ENCODE measurements at places on chromosomes 7 and 10.
A peak's percentile ranks its signal among the peaks of the same experiment; 100 is the strongest.

- no peak for DNase-seq
Observed at GRCh38 chr7:149238051-149238450, 1.4 kb upstream of the ZNF212 start.

DNA sequence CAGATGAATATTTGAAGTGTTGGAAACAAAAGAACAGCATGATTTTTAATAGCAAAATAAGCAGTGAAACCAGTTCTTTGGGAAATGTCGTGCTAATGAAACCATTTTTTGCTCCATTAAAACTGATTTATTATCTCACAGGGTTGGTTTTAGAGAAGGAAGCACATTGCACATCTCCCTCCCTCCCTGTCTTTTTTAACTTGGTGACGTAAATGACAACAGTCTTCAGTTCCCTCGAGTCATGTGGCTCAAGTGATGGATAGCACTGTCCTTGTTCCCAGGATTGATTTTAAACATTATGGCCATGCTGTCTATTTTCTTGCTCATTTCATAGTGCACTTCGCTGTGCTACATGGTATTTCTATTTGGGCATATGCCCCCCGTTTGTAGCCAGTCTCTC, 105.9 kb downstream of the DOCK1 start:
- no peak for DNase-seq

DNA sequence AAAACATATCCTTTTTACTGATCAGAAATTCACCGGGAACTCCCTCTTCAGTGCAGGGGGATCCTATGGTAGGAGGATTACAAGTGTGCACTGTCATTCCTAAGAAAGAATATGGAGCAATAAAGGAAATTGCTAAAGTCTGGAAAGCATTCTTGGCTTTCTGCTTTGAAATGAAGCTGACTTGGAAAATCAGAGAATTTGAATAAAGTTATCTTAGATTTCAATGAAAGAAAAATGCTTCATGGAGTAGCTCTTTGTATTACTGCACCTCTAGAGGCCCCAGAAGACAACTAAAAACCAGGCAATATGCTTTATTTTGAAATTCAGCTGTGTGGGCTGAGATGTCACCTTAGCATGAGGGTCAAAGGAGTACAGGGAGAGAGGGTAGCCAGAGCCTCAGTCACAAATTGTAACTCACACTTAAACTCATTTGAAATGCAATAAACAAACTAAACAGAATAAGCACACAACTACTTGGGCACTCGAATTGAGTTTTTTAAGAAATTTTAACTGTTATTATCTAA, 102.5 kb downstream of the IMMP2L start:
- no peak for DNase-seq

DNA sequence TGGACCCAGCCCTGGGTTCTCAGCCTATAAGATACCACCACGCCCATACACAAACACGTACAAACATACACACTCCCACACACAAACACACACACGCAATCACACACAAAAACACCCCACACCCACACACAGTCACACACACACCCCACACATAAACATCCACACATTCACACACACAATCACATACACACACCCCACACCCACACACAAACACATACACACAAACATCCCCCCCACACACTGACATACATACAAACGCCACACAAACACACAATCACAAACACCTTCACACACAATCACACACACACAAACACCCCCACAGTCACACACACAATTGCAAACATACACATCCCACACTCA, 79.3 kb upstream of the CPXM2 start:
- no peak for DNase-seq

- no peak for DNase-seq
Observed at GRCh38 chr7:148286150-148286549, 304.4 kb upstream of the C7orf33 start.

DNA sequence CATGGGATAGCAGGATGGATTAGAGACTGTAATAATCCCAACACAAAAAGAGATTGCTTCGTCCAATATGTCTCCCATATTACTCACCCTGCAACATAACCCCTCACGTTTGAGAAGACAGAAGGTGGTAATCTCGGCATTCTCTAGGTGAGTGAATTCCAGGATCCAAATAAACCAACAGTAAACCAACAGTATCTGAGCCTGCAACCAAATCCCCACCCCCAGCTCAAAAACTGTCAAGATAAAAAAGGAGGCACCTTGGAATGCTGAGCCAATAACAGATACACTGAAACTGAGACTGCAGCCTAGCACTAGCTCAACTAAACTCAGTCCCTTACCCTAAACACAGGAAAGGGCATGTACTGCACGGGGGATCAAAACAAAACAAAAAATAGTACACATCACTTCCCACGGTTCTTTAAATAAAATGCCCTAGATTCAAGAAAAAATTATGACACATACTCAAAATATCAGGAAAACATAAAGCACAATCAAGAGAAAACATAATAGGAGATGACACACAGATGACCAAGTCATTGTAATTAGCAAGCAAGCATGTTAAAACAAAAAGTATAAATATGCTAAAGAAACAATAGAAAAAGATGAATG, 28.0 kb downstream of the IPMK start:
- peak; percentile 84 for DNase-seq

- no peak for DNase-seq
Observed at GRCh38 chr7:42345478-42346299, 108.7 kb upstream of the GLI3 start.

DNA sequence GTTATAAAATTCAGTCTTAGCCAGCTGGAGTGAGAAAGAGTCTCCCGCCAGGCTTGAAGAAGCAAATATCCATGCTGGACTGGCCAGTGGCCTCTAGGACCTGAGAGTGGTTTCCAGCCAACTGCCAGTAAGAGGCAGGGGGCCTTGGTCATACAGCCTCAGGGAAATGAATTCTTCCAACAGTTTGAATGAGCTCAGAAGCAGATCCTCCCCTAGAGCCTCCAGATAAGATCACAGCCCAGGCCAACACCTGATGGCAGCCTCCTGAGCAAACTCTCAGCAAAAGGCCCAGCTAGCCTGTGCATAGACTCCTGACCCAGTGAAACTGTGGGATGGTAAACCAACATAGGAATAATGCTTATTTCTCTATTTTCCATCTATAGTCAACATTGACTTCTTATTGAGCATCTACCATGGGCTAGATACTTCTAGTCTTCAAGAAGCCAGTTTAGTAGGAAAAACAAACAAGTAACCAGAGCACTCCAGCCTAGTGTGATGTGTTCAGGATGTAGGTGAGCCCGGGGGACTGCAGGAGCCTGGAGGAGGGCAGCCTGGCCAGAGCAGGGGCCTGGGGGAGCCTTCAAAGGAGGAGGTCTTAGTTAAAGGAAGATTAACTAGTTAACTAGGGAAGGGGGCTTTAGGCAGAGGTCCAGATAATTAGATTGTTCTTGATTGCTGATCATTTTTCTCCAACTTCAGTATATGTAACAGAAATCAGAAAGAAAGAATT, 115.4 kb upstream of the ADO start:
- DNase-seq = no peak

GRCh38 chr7:17297243-17297642, 1.2 kb upstream of the AHR start:
- peak; percentile 6 for DNase-seq

DNA sequence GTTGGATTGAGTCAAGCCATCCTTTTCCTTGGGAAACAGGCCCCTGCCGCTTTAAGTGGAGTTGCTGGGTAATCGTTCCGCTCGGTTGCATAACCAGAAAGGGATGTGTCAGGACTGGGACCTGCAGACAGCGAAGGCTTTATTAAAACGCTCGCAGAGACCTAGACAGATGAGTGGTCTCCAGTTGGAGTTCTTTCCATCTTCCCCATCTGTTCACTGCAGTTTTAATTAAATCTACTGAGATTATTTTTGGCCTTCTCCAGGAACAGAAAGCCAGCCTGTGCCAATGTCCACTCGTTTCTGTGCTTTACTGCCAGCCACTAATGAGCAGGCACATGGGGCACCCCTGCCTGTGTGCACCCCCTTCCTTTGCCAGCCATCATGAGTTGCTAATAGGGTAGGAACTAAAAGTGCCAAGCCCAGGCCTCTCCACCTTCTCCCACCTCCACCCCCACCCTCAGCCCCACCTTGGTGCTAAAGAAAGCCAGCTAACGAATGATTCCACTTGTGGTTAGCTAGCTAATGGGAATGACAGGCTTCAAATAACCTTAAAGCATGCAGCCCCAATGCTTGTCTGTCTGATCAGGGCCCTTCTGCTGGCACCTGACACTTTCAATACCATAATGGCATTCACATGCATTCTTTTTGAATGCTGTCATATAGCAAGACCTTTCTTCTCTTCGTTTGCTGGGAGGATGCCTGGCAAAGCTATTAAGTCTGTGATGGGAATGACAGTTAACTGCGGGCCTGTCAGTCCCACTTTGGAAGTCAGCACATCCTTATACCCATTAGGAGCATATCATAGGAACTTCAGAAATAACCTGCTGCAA, 556.8 kb upstream of the GALNT17 start:
- no peak for DNase-seq

DNA sequence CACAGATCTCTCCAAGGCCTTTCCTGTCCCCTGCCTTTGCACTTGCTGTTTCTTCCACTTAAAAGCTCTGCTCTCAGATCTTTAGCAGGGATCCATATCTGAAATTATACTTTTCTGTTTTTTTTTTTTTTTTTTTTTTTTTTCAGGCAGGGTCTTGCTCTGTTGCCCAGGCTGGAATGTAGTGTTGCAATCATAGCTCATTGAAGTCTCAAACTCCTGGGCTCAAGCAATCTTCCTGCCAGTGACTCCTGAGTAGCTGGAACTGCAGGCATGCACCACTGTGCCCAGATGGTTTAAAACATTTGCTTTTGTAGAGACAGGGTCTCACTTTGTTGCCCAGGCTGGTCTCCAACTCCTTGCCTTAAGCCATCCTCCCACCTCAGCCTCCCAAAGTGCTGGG, 5.0 kb upstream of the TSPAN15 start:
- no peak for DNase-seq

DNA sequence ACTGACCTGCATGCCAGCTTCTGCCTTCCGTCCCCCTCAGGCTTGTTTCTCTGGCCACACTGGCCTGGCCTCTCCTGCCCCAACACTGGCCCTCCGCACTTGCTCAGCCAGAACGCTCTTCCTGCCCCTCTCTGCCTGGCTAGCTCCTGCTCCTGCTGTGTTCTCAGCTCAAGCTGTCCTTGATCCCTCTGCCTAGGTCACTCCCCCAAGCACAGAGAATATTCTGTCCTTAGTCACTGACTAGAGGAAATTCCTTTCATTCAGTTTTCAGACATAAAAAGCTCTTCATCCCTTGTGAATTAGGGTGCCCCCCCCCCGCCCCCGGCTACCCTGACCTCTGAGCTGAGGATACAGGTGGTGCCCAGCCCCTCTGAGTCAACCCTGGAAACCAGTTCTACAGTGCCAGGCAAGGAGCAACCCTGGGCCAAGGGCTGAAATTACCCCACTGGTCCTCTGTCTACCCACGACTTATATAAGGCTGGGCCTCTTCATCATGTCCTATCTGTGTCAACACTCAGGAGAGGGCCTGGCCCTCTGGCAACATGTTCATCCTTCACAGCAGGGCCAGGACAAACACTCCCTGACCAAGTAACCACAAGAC, 6.6 kb upstream of the SGPL1 start:
- no peak for DNase-seq

- no peak for DNase-seq
Observed at GRCh38 chr10:9860045-9860444, 1157.6 kb upstream of the CELF2 start.

- DNase-seq = no peak
Observed at GRCh38 chr10:101835362-101835761, 8.2 kb downstream of the KCNIP2 start.

DNA sequence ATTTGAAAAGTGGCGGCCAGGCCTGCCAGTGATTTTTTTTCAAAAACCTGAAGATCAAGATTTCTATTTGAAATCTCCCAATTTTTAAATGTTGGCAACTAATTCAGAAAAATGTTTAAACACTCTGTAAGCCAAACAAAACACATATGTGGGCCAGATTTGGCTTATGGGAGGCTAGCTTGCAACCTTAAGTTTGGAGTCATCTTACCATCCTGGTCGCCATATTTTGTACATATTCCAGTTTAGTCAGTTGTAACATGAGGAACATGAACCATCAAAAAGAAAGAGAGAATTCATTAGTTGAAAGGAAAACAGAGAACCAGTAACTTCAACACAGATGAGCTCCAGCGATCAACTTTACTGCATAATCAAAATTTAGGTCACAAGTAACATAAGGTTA, 115.4 kb downstream of the TMEM26 start:
- DNase-seq = no peak

DNA sequence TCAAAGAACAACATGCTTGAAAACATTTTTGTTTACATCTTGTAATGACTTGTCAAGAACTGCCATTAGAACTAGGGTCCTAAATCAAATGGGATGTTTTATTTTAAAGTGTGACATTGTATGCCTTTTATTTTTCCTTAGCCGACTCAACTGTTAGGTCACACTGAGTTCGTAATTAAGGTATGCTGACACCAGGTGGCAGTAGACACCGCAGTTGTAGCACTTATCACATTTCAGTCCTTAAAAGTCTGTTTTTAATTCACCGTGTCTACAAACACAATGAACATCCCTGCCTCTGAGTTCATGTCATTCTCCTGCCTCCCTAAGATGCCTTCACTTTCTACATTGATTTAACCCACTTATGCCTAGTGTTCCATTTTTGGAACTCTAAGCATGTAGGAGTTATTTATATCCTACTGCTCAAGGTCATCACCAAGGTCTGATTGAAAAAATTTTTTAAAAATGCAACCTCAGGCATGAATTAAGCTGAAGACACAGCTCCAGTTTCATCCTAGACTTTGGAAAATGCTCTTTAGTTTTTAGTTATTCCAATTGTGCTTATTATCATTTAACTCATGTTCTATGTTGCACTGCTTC, 186.1 kb downstream of the BMPER start:
- DNase-seq = peak; percentile 58

GRCh38 chr7:140972876-140973829, 41.6 kb downstream of the MRPS33 start:
- no peak for DNase-seq

DNA sequence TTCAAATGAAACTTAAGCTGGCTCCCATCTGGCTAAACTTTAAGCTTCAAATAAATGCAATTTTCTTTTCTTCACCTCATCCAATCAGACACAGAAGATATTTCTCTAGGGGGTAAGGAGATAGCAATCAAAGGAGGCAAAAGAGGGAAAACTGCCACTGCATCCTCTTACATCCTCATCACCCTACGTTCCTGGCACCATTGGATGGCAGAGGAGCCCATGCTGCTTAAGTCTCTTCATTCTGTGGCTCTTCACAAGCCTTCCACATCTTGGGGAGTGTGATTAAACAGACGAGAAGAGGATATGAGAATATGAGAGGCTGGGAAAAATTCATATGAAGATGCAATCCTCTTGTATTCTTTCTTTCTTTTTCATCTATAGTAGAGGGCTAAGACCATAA, 345.7 kb upstream of the AOAH start:
- DNase-seq = no peak

- no peak for DNase-seq
Observed at GRCh38 chr10:98316170-98316569, 48.2 kb upstream of the LOXL4 start.

- no peak for DNase-seq
Observed at GRCh38 chr7:28466885-28467284, 54.6 kb downstream of the CREB5 start.

DNA sequence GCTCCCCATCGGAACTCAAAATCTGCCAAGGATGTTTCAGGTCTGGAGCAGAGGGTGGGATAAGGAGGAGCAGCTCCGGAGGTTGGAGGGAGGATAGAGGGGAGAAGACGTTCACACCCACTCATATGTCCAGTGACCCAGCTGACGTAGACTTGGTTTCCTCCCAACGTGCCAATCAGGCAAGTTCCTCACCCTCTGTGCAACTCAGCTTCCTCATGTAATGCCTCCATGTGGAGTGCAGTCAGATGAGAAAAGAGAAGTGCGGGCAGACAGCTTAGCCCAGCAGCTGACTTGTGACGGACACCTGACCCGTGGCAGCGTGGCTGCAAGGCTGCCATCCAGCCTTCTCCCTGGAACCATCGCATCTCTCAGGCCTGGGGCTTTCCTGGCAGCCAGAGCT, 86.8 kb downstream of the NPTX2 start:
- DNase-seq = no peak

Measured in endothelial cell of umbilical vein (primary cell).